ENCODE measurements at places on chromosomes 6 and 20. TPM values are rescaled to one million over a fixed set of nuclear protein-coding genes. Genes with fewer than 3 reads are reported as not detected.

Gene DSN1
- 17.1 TPM for total RNA-seq

Gene C6orf136
- total RNA-seq: 12.8 TPM

Gene KCNK5
- 2.7 TPM for total RNA-seq

Gene TMEM200A
- total RNA-seq: 5.1 TPM

Gene SLCO4A1
- 4.5 TPM for total RNA-seq

Gene SUPT3H
- total RNA-seq: 13.1 TPM

Gene ASIP
- 3.6 TPM for total RNA-seq

Gene C4A
- total RNA-seq: 32.8 TPM

Gene CRIP3
- 7.3 TPM for total RNA-seq

Gene ERMARD
- 23.7 TPM for total RNA-seq

Gene GLP1R
- total RNA-seq: 0.23 TPM

Gene TSBP1
- total RNA-seq: 0.45 TPM

Gene PHACTR3
- total RNA-seq: not detected

Gene FAM83C
- total RNA-seq: 0.36 TPM

Gene SNAI1
- total RNA-seq: 1.0 TPM

Gene BIRC7
- not detected for total RNA-seq

Gene PPP1R18
- 12.2 TPM for total RNA-seq

Gene CLIC5
- 4.5 TPM for total RNA-seq

Gene HFE
- total RNA-seq: 8.9 TPM

Gene ZBTB22
- 27.5 TPM for total RNA-seq

Gene SULF2
- 82.0 TPM for total RNA-seq

Gene SNX21
- 60.4 TPM for total RNA-seq

Gene BMP7
- 16.8 TPM for total RNA-seq

Gene MLN
- total RNA-seq: not detected

Gene HAO1
- not detected for total RNA-seq

Gene PABPC1L
- total RNA-seq: 35.6 TPM

Gene FUT9
- 1.2 TPM for total RNA-seq

Gene C6orf52
- not detected for total RNA-seq

Gene RGS17
- total RNA-seq: 1.6 TPM

Gene L3MBTL1
- 38.8 TPM for total RNA-seq

Gene ADGRF4
- 0.23 TPM for total RNA-seq

Gene VSTM2L
- total RNA-seq: 31.3 TPM

Gene TRDN
- total RNA-seq: 2.2 TPM

Gene DNAH8
- 3.6 TPM for total RNA-seq
